ENCODE measurements at places on chromosomes 2 and 18.

DNA sequence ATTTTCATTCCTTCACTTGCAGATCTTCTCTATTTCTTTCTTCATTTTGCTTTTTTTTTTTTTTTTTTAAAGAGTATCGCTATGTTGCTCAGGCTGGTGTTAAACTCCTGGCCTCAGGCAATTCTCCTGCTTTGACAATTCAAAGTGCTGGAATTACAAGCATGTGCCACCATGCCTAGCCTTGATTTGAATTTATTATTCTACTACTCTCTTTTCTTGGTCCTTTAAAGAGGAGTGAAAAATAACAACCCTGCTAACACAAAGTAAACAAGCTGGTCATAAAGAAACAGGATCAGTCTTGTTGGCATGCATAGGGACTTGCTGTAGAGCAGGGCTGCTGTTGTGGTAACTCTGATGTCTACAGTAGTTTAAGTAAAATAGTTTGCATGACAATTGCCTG, 1615.3 kb upstream of the ZEB2 start:
- DNase-seq, result no peak

- DNase-seq, result no peak
These were observed 13.5 kb downstream of the INPP4A start for GRCh38 chr2:98458207-98458606.

DNA sequence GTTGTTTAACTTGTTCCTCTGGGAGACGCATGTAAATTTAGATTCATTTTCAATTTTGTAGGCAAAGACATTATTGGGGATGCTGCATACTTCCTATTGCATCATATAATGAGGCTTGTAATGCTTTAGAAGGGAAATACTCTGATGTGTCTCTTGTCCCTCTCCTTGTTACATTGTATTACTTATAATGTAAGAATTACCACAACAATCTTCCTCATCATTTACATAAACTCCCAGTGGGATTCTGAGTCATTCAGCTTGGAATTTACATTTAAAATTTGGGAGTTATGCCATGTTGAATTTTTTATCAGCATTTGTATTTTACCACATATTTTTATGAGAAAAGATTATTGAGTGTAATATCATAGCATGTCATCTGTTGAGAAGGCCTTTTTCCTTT, 963.4 kb upstream of the NRXN1 start:
- DNase-seq, result no peak

DNA sequence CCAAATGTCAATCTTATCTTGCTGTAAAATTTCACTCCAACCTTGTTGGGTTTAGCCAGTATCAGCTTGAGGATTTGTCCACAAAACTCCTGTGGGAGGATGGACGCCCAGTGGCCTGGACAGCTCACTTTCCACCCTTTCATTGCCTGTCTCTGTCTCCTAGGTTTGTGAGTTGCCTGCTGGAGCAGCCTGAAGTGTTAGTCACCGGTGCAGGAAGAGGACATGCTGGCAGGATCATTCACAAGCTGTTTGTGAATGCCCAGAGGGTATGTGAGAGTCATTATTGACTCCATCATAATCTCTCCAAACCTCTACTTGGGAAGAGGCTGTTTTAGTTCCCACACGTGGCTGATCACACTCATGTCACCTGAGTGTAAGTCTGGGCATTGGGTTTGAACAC, 112.3 kb downstream of the RAB3GAP1 start:
- DNase-seq, result no peak

DNA sequence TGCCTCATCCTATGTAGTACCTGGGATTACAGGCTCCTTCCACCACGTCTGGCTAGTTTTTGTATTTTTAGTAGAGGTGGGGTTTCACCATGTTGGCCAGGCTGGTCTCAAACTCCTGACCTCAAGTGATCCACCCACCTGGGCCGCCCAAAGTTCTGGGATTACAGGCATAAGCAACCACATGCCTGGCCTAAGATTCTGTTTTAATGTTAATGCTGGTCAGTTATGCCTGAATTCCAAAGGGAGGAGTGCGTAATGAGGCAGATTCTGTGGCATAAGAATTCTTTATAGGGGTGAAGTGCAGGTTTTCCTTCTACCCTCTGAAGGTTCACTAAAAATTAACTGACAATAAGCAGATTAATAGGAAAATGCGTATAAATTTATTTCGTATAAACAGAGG, 1343.8 kb upstream of the LRRTM1 start:
- DNase-seq, result no peak

DNA sequence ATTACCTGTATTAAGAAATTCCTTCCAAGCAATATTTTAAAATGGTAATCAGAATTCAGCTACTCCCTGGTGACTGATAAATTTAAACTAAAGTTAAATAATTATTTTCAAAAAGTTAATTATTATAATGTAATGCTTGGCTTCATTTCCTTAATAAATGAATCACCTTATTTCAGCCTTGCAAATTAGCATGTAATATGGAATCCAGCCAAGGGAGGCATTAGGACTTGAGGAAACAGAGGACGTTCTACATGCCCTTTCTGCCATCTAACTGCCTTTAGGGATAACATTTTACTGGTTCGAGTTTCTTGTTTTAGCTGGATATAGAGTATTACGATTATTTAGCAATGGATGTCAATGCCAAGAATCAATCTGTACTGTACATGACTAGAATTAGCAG, 636.3 kb downstream of the TSN start:
- no peak for DNase-seq

DNA sequence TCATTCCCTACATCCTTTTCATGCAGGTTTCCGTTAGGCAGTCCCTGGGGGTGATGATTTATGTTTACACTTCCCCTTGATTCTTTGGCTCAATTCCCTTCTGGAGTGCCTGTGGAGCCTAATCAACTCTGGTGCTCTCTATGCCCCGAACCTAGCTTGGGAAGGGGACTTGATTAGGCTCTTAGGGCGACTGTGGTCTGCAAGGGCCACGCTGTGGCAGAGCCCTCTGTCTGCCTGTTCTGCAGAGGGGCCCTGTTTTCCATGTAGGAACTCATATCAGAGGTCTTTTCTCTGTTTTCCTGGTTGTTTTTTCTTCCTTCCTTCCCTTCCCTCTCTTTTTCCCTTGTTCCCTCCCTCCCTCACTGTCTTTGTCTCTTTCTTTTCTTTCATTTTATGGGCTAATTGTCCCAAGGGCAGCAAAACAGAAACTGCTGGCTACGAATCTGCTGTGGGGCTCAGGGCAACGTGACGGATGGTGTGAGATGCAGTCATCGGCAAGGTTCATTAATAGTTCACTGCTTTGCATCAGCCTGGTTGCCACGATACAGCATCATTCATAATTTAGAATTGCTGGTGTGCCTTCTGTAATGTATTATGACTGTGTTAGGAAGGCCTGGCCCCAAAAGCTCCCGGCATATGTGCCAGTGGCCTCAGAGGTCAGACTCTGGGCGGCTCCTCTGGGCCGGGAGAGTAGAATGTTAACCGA, 134.5 kb downstream of the NAPG start:
- no peak for DNase-seq

DNA sequence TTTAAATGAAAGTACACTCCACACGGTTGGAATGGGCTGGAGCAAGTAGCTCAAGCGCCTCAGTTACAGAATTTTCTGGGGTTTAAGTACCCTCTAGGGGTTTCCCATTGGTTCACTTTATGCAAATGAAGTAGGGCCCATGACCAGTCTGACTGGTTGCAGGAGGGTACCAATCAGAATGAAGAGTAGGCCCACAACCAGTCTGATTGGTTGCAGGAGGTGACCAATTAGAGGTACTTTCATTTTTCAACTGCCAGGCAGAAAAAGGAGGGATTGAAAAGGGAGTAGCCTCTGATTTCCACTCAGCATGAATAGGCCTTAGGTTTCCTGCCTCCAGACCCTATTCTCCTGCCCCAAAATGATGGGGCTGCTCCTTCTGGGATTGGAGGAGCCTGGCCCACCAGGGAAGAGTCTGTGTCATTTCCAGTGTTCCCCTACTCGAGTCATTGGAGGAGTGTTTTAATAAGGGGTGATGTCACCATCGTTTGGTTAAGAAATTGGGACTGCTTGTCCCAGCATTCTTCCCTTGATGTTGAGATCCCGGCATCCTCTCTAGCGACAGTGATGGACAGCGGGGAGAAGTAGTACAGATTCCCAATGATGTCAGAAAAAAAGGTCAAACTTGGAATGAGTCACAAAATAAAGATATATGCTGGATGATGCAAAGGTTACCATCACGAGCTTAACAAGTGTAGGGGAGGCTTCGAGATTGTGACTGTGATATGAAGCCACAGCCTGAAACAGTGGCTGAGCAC, 210.4 kb downstream of the SH3BP4 start:
- no peak for DNase-seq

DNA sequence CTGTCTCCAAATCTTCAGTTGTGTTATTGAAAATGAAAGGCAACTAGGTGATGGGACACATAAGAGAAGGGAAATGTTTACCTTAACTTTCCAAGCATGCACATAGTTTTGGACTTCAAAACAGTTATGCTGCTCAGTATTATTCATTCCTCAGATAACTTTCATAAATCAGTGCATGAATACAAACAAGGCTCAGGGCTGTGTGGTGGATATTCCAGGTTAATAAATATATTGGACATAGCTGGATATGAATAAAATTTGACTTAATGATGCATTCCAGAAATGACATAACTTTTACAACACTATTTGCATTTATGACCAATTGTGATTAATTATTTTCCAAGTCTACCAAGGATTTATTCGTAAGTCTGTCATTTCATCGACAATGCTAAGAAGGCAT, 301.2 kb upstream of the ZNF804A start:
- DNase-seq, result no peak

- DNase-seq, result no peak
These were observed 144.2 kb upstream of the CYP1B1 start for GRCh38 chr2:38220164-38220563.

- DNase-seq, result no peak
These were observed 7.4 kb upstream of the NAB1 start for GRCh38 chr2:190641469-190641868.

- DNase-seq, result no peak
These were observed 211.3 kb upstream of the APCDD1 start for GRCh38 chr18:10242936-10243680.

DNA sequence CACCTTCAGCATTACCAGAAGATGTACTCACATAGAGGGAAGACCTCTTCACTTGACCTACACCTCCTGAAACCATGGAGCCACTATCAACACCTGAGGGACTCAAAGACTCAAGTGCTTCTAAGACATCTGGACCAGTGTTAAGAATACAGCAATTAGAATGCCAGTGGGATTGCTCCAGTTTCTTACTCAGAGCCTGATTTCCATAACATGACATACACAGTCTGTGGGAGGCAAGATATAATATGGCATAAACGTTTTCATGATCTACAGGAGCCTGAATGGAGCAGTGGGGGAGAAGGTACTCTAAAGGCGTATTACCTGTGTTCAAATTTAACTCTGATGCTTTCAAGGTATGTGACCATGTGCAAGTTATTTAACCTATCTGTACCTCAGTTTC, 57.2 kb downstream of the ZNF385B start:
- DNase-seq, result no peak

- DNase-seq, result no peak
These were observed 568.1 kb upstream of the SALL3 start for GRCh38 chr18:78411539-78411938.

- DNase-seq, result no peak
These were observed 159.5 kb downstream of the SETBP1 start for GRCh38 chr18:44840058-44840790.

DNA sequence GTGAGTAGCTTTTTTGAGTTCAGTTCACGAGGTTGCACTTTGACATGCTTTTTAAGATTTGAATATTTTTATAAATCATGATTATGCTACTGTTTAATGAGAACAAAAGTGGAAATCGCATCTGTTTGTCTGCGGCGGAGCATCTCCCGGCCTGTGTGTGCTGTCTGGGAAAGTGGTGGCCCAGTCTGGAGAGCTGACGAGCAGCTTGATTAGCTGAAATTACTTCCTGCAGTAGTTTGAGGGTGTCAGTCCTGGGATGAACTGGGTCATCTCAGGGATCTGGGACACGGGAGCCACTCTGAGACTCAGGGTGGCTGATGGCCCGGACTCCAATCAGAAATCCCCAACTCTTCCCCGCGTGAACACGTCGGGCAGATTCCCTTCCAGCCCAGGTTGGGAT, 115.9 kb downstream of the KLHL29 start:
- no peak for DNase-seq

All from suppressor macrophage treated with lipopolysaccharide for 4 hours (primary cell).